A673 (cell line): ENCODE measurements at places on chromosomes 1 and 21. TPM values are rescaled to one million over a fixed set of nuclear protein-coding genes. Genes with fewer than 3 reads are reported as not detected.

KRTAP19-8 gene
- not detected in 2 replicates for total RNA-seq

- DNase-seq, result no peak
Measured at GRCh38 chr1:43980255-43981134, 1.5 kb downstream of the B4GALT2 start.

DNA sequence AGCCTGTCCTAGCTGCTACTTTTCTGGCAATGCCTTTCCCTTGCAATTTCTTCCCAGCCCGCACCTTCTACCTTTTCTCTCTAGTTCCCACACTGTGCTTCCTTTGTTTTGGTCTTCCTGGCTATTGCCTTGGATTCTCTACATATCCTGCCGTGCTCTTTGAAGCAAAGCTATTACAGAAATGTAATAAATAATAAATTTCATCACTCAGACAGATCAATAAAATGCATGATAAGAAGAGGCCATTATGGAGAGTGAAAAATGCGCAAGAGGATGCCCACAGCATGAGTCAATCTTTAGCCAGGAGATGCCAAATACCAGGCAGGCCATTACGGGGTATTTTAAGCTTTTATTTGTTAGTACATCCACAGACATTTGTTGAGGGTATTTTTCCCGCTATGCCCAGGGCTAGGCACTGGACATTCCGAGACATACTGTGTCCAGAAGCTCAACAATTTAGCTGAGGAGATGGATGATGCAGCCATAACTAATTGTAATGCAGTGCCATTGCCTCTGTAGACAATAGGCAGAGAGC is 163.6 kb downstream of the ST6GALNAC3 start:
- DNase-seq, result no peak

DNA sequence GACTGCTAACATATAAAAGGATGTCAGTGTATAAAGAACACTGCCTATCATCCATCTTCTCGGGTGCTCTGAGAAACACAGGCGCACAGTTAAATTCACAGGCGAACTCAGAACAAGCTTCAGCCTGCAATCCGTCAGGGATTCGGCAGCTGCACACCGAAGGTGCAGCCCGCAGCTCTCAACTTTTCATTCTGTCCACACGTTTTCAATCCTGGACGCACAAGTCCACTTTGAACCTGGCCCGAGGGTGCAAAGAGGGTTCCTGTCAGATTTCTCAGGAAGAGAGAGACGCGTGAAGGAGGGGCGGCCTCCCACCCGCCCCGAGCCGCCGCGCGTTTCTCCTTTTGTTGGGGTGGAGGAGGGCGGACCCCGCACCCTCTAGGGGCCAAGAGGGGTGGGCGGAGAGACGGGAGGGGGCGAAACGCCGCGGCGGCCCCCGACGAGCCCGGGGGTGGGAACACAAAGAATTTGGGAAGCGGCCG is 724 bp downstream of the DOCK7 start:
- DNase-seq, result peak; percentile 60

- no peak for DNase-seq
Measured at GRCh38 chr1:217137210-217137881, 414.1 kb upstream of the ESRRG start.

GRCh38 chr1:28278763-28279162 is 19.4 kb downstream of the SESN2 start:
- no peak for DNase-seq

DISP3 gene
- total RNA-seq, result 0.49 and 0.79 TPM in 2 replicates

DNA sequence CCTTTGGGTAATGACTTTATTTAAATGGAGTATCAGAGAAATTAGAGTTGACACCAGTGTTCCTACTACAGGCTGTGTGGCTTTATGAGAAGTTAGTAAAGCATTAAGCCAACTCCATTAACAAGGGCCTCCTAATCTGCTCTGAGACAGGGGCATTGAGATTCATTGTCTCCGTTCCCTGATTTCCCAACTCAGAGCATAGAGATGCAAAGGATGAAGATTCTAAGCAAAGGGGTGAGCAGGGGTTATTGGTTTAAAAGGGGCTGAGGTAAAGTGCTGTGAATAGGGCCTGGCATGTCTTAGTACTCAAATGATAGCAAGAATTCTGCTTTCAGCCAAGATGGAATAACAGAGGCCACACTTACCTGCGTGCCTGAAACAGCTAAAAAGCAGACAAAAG is 428.4 kb downstream of the PTPRU start:
- no peak for DNase-seq

DNA sequence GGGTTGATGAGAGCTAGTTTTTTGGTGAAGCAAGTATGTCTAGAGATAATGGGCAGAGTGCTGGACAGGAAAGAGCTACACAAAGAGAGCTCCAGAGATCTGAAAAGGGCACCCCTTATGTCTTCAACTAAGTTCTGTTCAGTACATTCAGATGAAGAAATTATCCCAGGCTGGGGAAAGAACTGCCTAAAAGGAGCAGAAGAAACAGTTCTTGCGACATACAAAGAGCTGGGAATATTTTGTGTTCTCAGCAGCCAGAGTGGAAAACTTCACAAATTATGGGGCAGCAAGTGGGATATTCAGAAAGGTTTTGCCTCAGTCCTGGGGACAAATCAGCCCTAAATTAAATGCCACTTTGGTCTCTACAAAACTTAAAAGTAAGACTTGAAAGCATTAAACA is 17.4 kb upstream of the CCN1 start:
- no peak for DNase-seq

DNA sequence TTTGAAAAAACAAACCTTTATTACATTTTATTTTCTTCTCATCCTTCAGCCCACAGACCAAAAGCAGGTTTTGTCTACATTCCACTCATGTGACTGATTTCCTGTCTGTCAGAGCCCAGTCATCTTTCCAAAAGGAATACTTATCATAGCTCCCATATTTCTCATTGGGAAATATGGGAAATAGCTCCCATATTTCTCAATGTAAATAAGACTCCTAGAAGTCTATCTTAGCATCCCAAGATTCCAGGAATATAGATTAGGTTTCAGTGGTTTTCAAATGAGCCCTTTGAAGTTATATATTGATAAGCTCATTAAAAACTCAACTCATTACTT is 19.1 kb upstream of the NRDC start:
- no peak for DNase-seq

DNA sequence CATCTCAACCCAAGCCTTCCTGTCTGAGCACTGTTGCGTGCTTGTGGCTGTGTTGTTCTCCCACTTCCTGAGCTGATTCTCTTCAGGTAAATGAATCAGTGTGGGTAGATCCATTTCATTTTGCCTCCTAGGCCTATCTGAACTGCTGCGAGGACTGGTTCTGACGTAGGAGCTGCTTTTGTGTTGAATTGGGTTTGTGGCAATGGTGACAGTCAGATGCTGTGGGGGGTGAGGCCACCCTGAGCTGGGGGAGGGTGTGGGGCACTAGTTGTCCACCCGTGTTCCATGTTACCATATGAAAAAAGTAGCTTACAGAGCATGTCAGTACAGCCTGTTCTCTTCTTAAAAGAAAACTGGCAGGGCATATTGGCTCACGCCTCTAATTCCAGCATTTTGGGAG is 81.5 kb downstream of the MRPS6 start:
- no peak for DNase-seq

DNA sequence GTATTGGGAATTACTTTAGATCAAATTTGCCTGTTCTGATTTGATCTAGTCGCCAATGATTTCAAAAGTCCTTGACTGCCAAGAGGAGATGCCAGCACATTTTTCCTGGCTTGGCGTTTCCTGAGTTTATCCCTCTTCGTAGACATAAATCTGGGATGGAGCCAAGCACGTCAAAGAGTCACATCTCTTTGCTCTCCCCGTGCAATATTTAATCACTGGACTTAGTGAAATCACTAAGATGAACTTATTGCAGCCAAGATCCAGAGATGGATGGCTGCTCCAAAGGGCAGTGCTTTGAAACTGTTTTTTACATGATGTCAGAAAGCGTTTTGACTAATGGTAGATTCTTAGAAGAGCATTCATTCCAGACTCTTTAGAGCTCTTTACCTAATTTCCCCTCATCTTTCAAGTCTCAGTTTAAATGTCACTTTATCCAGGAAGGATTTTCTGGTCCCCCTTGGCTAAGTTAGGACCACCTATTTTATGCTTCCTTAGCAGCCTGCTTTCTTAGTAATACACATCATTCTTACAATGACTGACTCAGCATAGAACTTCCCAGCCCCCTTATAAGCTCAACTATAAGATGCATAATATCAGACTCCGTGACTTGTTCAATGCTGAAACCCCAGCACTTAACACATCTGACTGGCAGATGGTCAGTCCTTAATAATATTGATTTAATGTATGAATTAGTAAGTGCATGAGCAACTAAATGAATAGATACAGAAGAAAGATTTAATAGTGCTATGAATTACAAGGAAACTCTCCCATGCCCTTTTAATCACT is 94.4 kb upstream of the GREM2 start:
- DNase-seq, result no peak

DNA sequence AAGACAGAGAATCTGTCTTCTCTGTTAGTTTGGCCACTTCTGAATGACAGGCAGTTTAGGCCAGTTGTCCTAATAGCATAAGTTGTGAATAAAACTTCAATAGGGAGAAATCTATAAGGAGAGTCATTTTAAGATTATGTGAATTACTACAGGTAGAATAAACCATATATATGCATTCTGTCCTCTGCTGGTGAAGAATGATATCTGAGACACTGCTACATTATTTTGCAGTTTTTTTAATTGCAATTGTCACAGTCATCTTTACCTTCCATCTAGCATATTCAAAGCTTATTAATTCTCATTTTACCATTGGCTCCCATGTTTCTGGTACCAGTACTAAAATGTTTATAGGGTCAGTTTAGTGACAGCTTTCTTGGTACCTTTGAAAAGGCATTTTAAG is 519.6 kb upstream of the DEPDC1 start:
- no peak for DNase-seq

GRCh38 chr1:6185635-6186382 is 5.7 kb upstream of the CHD5 start:
- peak; percentile 71 for DNase-seq

ASTN1 gene
- 0.41 and 0.46 TPM in 2 replicates for total RNA-seq

DNA sequence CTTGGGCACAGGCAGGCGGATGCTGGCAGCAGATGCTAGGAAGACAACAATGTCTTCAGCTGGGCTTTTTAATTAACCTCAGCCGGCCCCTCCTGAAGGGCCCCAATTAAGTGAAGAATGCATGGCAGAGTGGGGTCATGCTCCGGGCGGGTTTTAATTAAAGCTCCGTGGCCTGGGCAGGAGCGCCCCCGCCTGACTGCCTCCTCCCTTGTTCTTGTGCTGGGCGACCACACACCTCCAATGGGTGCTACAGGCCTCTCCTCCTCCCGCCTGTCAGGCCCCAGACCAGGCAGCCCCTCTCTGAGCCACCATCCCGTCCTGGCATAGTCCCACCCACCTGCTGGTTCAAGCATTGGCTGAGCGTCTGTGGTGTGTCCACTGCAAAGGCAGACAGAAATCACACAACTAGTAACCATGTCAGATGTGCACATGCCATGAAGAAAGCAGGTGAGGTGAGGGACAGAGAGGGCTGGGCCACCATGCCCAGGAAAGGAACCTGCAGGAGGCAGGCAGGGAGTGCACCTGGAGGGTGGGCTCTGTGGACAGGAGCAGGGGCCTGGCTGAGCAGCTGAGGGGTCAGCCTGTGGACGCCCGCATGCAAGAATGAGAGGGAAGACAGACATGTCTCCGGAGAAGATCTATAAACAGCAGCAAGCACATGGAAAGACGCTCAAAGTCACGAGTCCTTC is 8.5 kb upstream of the ARF1 start:
- no peak for DNase-seq

DNA sequence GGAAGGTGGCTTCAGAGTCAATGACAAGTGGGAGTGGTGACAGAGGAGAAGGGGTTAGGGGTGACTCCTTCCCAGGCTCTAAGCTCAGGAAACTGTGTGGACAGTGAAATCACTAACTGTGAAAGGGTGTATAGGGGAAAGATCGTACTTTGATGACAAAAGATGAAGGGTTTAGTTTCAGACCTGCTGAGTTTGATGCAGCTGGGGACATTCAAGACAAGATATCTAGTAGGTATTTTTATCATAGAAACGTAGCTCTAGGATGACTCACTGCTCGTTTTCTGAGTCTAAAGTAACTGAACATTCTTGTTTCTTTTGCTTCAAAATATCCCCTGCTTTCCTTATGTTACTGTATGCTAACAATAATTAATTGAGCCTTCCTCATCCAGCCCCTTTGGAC is 149.0 kb downstream of the PCP4 start:
- no peak for DNase-seq

C1orf115 gene
- total RNA-seq, result 0.11 and 0.44 TPM in 2 replicates

GRCh38 chr1:58861506-58861905 is 77.7 kb upstream of the JUN start:
- no peak for DNase-seq
